NCI-H2081 (cell line): ENCODE measurements at places on chromosomes 6 and 20.

- no peak for DNase-seq
Observed at GRCh38 chr20:44648068-44648467, 3.4 kb downstream of the ADA start.

DNA sequence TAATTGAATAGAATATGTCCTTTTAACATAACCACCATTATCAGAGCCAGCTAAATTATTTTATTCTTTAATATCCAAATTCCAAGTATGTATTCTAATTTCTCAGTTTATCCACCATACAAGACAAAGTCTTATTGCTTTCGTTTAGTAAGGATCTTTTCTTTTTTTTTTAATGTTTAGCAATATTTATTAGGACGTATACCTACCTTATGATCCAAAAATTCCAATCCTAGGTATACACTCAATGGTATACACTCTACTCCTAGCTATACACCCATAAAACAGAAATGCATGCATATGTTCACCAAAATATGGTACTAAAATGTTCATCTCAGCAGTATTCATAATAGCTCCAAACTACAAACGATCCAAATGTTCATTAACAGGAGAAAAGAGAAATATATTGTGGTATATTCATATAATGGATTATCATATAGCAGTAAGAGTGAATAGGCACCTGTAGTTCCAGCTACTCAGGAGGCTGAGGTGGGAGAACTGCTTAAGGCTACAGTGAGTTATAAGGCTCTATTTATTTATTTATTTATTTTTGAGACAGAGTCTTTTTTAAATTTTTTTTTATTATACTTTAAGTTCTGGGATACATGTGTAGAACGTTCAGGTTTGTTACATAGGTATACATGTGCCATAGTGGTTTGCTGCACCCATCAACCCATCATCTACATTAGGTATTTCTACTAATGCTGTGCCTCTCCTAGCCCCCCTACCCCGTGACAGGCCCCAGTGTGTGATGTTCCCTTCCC is 17.3 kb downstream of the TNFAIP3 start:
- DNase-seq = no peak

- no peak for DNase-seq
Observed at GRCh38 chr20:35048739-35049138, 43.9 kb downstream of the TRPC4AP start.

DNA sequence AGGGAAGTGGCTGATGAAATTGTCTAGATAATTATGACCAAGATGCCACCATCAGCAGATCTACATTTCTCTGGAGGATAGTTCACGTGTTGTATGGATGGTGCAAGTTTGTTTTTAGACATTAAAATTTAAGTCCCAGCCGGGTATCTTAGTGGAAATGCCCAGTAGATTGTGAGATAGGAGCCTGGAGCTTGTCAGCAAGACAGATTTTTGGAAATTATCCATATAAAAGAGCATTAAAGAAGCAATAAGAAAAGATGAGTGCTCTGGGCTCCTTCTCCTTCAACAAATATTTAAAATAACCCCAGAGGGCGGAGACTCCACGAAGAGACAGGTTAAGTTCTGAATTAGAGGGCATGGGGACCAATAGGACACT is 47.6 kb upstream of the SMLR1 start:
- no peak for DNase-seq

- DNase-seq = no peak
Observed at GRCh38 chr6:98539741-98540140, 294.6 kb upstream of the POU3F2 start.

DNA sequence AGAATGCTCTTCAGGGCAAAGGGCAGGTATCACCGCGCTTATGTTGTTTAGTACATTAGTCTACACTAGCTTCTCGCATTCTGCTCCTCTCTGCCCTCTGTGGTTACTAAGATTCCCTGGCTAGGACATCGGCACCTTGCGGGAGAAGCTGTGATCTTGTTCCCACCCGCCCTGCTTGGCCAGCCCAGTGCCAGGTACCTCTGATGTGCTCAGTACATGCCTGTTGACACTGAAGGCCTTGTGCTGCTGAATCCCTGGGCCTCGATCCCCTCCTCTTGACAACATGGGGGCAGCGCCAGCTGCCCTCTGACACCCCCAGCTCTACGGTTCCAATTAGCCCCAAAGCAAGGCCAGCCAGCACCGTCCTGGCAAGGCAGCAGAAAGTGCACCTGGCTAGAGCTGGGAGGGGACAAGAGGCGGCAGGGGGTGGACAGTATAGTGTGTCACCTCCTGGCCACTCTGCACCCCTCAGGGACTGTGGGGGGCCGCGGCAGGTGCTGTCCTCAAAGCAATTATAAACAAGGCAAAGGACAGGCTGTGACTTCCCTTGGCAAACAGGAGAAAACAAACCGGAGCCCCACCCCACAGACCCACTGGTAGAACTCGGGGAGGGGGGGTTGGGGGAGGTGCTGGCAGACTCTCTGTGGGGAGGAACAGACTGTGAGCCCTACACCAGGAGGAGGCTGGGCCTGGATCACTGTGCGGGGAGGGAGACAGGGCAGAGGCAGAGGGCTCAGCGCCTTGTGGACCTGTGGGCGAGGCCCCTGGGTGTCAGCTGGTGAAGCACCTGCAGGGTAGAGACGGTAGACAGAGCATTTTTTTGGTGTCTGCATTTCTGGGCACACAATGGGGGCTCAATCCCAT is 7.1 kb downstream of the TFEB start:
- DNase-seq = peak; percentile 98
